ENCODE measurements at places on chromosomes 1 and 21. TPM values are rescaled to one million over a fixed set of nuclear protein-coding genes. Genes with fewer than 3 reads are reported as not detected.

Gene USF1
- 121 TPM for total RNA-seq

Gene TRNP1
- total RNA-seq = 0.95 TPM

Gene FCRL1
- total RNA-seq = 1.8 TPM

Gene FAAH
- total RNA-seq = 7.9 TPM

Gene OPRD1
- total RNA-seq = not detected

GRCh38 chr1:226787071-226787470 lies 48.0 kb upstream of the ITPKB start:
- no peak overlapping the region for H3K27ac ChIP-seq
- H3K4me1 ChIP-seq = no peaks in the 10 kb centered on the region
- H3K36me3 ChIP-seq = no peaks in the 10 kb centered on the region

- H3K4me1 ChIP-seq = no peaks in the 10 kb centered on the region
- H3K27ac ChIP-seq = no peak overlapping the region
- H3K4me3 ChIP-seq = no peak overlapping the region
- H3K36me3 ChIP-seq = no peaks in the 10 kb centered on the region
Measured at GRCh38 chr1:186806477-186806876, 22.3 kb upstream of the PLA2G4A start.

DNA sequence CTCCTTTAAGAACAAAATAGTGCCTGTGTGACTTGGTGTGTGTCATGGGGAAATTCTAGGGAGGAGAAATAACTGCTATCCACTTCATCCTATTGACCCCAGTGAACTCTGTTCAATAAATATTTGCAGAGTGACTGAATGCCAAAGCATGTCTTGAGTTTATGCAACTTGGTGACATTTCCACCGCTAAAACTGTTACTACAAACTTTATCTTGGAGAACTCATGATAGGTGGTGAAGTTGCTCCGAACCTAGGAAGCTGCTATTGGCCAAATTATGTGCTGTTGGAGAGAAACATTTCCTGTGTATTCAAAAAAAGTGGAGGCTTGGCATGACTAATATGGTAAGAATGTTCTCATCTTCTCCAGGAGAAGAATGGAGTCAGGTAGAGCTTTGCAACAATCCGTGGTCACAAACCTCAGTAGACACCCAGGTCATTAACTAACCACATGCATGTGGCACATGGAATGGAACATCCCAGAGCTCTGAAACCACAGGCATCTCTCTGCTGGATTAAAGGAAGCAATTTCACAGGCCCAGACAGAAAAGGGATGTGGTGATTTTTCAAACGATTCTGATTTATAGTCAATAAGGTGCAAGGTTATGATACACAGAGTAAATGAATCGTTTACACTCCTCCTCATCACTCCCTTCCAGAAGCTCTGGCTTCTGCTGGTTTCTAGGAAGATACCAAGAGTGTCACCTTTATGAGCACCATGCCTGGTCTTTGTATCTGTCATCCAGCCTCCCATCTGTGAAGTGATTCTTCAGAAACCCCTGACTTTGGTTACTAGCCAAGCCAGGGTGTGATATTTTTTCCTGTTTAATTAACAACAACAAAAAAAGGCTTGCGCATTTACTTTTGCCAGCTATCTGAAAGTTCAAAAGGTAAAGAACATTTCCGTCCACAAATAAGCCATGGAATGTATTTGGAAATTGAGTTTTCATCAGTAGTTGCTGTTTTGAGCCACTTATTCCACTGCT lies 361.1 kb downstream of the TGFB2 start:
- no peaks in the 10 kb centered on the region for H3K27me3 ChIP-seq
- DNase-seq = no peak
- H3K4me3 ChIP-seq = no peak overlapping the region
- H3K27ac ChIP-seq = no peak overlapping the region
- H3K4me1 ChIP-seq = no peaks in the 10 kb centered on the region

DNA sequence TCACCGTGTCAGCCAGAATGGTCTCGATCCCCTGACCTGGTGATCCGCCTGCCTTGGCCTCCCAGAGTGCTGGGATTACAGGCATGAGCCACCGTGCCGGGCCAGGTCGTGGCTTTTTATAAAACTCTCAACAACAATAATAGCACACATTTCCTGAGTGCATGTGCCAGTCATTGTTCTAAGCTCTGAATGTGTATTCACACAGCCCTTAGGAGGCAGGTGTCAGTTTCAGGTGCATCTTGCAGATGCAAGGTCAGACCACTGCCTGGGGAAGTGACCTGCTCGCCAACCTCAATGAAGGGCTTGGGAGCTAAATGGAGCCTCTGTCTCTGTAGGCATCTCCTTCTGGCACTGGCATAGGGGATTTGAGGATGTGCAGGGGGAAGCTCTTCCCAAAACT lies 1.6 kb upstream of the LEFTY2 start:
- no peak overlapping the region for H3K4me3 ChIP-seq
- DNase-seq = no peak
- H3K27ac ChIP-seq = no peak overlapping the region
- no peaks in the 10 kb centered on the region for H3K27me3 ChIP-seq
- H3K36me3 ChIP-seq = no peaks in the 10 kb centered on the region

DNA sequence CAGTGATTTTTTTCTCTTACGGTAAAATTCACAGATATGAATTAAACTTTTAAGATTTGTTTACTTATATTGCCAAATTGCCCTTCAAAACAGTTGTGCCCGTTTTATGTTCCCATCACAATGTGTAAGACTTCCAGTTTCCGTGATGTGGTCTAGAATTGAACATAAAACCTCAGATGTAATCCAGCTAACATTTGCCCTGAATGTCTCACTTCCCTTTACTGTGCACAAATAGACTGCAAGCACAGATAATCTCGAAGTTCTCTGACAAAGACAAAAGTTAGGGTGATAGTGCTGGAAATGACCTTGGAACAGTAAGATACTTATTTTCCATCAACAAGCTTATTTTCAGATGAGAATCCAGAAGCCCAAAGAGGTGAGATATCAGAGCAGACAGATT lies 177.5 kb downstream of the ZZZ3 start:
- DNase-seq = no peak
- H3K27me3 ChIP-seq = no peaks in the 10 kb centered on the region
- H3K4me1 ChIP-seq = no peaks in the 10 kb centered on the region

DNA sequence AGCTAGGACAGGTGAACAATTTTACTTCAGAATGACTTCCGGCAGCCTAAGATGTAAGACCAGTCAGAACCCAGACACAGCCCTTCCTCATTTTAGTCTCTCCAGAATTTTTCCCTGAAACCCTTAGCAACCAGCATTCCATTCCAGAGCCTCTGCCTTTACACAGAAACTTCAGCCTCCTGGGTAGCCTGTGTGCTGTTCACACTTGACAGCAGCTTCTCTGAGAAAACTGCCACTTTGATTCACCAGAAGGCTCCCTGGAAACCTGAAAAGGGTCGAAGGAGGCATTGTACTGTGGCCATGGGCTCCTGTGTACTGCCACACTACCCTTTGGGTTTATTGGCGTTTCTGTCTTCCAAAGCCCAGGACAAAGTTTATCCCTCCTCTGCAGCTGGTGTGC lies 17.4 kb downstream of the HYI start:
- H3K27me3 ChIP-seq = no peaks in the 10 kb centered on the region

GRCh38 chr1:56417646-56418045 lies 161.7 kb downstream of the PLPP3 start:
- H3K4me3 ChIP-seq = no peak overlapping the region
- DNase-seq = no peak
- H3K27me3 ChIP-seq = no peaks in the 10 kb centered on the region
- no peaks in the 10 kb centered on the region for H3K36me3 ChIP-seq
- no peaks in the 10 kb centered on the region for H3K4me1 ChIP-seq
- H3K27ac ChIP-seq = no peak overlapping the region

GRCh38 chr21:34065027-34065426 lies 8.4 kb upstream of the MRPS6 start:
- no peak overlapping the region for H3K27ac ChIP-seq
- H3K4me1 ChIP-seq = no peaks in the 10 kb centered on the region
- no peaks in the 10 kb centered on the region for H3K36me3 ChIP-seq
- H3K4me3 ChIP-seq = no peak overlapping the region
- no peak for DNase-seq

DNA sequence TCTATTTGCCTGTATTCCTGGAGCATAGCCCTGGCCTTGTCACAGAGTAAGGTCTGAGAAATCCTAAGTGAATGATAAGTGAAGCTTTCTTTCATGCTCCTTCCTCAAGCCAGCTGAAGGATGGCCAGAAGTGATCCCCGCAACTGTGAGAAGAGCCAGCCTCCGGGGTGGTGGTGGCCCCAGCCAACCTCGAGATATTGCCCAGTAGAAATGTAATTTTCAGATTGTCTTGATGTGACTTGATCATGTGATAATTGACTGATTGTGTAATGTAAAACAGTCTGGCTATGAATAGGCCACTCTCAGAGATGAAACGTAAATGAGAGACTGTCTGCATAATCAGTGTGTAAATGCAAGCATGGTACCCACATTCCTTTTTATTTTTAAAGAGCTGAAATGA lies 242.4 kb upstream of the CAMK1G start:
- no peak overlapping the region for H3K27ac ChIP-seq
- H3K4me3 ChIP-seq = no peak overlapping the region
- H3K27me3 ChIP-seq = no peaks in the 10 kb centered on the region

DNA sequence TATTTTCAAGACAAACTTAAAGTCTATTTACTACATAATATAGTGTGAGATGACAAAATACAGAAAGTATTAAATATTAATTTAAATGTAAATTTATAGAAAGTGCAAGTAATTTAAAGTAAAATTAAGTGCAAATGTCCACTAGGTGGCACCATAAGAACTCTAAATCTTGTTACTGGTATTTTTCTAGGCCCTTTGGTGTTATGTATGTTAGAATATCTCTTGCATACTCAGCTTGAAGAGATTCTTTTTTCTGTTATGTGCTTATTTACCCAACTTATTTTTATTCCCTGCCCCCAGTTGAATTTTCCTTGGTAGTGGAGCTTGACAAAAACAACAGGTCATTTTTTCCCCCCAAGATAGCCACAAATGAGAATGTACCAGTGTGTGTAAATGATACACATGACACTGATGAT lies 71.5 kb downstream of the RPS6KC1 start:
- peak; percentile 53 for DNase-seq
- no peak overlapping the region for H3K4me3 ChIP-seq
- H3K4me1 ChIP-seq = no peaks in the 10 kb centered on the region
- H3K27ac ChIP-seq = no peak overlapping the region
- no peaks in the 10 kb centered on the region for H3K27me3 ChIP-seq
- H3K36me3 ChIP-seq = no peaks in the 10 kb centered on the region

DNA sequence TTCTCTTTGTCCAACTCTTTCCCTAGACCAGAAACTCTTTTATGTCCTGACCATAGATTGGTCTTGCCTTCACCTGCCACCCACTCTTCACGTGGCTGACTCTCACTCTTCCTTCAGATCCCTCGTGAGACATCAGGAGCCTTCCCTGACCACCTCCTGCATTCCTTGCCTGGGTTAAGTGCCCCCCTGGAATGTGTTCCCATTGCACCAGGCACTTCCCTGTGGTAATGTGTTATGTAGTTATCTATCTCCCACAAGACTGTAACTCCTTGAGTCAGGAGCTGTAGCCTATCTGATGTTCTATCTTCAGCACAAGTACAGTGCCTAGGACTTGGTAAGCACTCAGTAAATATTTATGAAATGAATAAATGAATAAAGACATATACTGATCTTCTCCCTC lies 111.2 kb upstream of the CTTNBP2NL start:
- no peak overlapping the region for H3K27ac ChIP-seq
- no peak overlapping the region for H3K4me3 ChIP-seq
- H3K4me1 ChIP-seq = no peaks in the 10 kb centered on the region
- H3K27me3 ChIP-seq = no peaks in the 10 kb centered on the region

DNA sequence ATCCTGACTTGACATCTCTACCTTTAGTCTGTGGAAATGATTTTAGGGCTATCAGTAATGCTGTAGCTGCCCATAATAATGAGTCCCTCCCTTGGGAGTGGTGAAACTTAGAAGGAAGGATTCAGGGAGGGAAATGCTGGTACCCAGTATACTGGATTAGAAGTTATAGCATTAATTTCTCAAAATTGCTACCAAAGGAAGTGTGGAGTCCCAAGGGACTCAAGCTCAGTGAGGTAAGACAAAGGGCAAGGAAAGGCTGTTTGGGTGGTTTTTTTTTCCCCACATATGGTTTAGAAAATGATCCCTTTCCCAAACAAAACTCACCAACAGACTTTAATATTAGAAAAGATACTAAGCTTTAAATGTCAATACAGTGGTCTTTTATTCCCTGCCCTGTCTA lies 99.9 kb downstream of the CD247 start:
- no peak for DNase-seq
- H3K27me3 ChIP-seq = no peaks in the 10 kb centered on the region
- H3K36me3 ChIP-seq = peaks cover 9% of the 10 kb centered on the region
- no peak overlapping the region for H3K27ac ChIP-seq
- H3K4me1 ChIP-seq = peaks cover 5% of the 10 kb centered on the region
